Stimulated activated CD4-positive, alpha-beta T cell treated with anti-CD3 and anti-CD28 coated beads, Interleukin-2, amount 100 ng/mL, for 48 hours (primary cell): ENCODE measurements at places on chromosomes 7 and 10.

- DNase-seq: no peak
Measured at GRCh38 chr7:27901028-27901760, 161.2 kb downstream of the TAX1BP1 start.

GRCh38 chr10:60992636-60993035 lies 48.7 kb upstream of the RHOBTB1 start:
- no peak for DNase-seq

DNA sequence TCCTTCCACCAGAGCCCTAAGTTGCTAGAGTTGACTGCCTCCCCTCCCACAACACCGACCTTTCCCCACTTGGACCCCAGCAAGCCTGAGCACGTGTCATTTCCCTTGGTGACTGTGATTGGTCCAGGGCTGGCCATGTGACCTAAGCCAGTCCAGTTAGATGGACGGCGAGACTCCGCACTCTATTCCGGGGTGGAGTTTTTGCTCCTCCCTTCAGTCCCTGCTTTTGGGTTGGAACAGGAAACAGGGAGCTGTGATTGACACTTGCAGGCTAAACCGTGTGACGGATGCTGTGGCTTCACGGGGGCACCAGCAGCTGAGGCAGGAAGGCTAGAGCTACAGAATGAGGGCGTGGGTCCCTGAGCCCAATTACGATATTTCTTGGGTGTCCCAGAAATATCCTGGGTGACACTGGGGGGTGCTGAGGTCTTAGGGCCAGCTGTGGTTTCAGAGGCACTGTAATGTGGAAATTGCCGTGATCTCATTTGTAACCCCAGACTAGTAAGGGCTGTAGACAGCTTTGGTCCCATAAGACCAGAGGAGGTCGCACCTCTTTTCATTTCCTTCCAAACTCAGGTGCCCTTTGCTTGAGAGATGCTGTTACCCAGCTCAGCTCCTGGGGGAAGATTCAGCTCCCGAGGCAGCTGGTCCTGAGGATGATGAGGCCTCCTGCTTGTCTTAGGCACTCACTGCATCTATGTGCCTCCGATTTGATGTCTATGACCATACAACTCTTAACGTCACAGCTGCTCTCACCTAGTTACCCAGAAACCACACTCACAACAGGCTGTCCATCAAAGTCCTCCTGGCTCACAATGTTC lies 102.7 kb upstream of the NPTX2 start:
- DNase-seq: no peak

DNA sequence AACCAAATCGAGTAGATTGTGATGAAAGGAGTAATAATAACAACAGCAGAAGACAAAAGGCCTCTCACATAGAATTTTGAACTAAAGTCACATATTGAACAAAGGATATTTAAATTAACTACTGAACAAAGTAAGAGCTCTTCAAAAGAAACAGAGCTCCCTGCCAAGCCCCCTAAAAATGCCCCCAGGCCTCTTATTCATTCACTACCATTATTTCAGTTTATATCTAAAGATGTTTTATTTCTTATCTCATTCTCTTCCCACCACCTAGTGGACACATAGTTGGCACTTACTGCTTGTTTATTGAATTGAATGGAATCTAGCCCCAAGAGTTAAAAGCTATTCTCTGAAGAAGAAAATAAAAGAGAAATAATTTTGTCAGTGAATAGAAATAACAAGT lies 37.4 kb downstream of the VCL start:
- DNase-seq: no peak
